ENCODE measurements at places on chromosomes 7 and 10. TPM values are rescaled to one million over a fixed set of nuclear protein-coding genes. Genes with fewer than 3 reads are reported as not detected.

CDC14C gene
- total RNA-seq = not detected

DNA sequence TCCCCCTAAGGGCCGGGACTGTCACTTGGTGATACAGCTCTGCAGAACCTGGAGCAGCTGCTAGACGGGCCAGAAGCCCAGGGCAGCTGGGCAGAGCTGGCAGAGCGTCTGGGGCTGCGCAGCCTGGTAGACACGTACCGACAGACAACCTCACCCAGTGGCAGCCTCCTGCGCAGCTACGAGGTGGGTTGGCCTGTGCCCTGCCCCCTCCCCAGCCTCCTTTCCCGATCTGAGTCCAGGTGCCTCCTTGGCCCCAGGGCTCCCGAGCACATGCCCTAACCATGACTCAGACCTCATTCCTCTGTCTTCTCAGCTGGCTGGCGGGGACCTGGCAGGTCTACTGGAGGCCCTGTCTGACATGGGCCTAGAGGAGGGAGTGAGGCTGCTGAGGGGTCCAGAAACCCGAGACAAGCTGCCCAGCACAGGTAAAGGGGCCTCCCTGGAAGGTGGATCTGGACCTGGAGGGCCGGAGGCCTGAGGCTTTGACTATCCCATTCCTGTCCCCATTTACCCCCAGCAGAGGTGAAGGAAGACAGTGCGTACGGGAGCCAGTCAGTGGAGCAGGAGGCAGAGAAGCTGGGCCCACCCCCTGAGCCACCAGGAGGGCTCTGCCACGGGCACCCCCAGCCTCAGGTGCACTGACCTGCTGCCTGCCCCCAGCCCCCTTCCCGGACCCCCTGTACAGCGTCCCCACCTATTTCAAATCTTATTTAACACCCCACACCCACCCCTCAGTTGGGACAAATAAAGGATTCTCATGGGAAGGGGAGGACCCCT is 6.4 kb downstream of the NFKB2 start:
- DNase-seq = no peak

DNA sequence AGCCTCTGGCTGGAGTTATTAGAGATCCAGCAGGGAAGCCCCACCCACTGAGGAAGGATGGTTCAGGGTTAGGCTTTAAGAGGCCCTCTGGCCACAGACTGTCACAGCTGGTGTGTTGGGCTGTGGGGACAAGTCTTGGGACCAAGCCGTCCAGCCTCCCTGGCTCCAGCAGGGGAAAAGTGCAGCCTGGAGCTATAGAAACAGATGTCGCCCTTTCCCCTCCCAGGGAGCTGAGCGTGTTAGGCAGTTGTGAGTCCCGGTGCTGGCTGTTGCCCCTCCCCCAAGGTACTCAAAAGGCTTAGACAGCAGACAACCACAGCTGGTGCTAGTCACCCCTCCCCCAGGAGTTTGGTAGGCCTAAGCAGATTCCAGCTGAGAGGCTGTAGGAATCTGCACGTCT is 143.4 kb downstream of the TMEM168 start:
- DNase-seq = no peak

GRCh38 chr10:58451193-58451889 is 61.3 kb upstream of the BICC1 start:
- no peak for DNase-seq

C10orf53 gene
- not detected for total RNA-seq

CXCL12 gene
- total RNA-seq = 238 TPM
